ENCODE measurements at places on chromosomes 5 and 9. TPM values are rescaled to one million over a fixed set of nuclear protein-coding genes. Genes with fewer than 3 reads are reported as not detected.

DNA sequence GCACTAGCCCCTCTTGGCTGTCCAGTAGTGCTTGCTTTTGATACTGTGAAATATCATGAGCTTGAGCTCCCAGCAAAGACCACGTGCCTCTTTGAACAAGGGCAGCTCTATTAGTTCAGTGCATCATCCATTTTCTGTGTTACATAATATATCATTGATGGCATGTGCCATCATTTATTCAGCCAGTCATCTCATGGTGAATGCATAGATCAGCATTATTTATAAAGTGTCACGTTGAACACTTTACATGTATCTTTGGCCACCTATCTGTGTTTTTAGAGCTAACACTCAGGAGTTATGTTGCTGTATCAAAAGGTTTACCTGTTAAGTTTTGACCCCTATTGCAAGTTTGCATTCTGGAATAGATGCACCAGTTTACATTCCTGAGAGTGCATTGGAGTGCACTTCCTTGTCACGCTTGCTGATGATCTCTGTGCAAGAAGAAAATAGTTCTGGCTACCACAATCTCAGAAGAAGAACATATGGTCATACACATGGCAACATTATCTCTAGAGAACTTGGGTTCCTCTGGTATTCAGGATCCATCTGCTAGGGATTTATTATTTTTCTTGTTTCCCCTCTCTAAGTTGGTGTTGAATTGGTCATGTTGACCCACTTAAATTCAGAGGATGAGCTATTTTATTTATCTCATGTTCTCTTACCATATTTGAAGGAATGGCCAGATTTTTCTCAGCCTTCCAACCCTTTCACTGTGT is 120.9 kb downstream of the SH3GL2 start:
- no peak for DNase-seq

- DNase-seq, result no peak
These were observed 688.9 kb upstream of the CDH9 start for GRCh38 chr5:27727254-27727653.

DNA sequence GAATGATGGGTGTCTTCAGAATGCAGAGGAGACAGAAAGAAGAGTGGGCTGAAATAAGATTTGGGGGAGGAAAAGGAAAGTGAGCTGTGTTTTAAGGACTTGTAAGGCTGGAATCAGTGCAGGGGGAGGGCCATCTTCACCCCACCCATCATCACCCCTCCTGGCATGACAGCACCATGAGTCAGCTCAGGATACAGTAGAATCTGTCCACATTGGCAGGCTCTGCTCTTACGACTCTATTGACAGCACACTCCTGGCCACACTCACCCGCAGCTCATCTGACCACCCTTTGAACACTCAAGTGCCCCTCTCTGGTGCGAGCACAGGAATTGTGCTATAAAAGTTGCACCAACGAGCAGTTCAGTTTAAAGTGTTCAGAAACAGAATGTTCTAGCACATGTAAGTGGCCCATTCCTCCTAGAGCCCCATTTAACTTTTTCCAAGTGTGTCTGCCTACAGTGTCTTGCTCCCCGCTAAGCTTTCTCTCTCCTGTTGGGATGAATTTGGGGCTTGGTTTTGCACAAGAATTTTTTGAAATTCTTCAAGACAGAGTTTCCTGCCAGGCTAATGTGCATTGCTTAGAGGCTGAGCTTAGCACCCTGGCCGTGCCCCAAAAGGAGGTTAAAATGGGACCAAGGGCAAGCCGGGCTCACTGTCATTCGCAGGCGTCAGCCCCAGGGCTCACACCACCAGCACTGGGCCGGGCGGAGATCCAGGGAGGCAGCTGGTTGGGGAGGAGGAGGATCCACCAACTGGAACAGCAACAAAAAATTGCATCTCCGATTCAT is 12.0 kb downstream of the ADRA1B start:
- DNase-seq, result no peak

GRCh38 chr9:136947955-136948510 is 3.0 kb downstream of the C8G start:
- DNase-seq, result peak; percentile 20

DNA sequence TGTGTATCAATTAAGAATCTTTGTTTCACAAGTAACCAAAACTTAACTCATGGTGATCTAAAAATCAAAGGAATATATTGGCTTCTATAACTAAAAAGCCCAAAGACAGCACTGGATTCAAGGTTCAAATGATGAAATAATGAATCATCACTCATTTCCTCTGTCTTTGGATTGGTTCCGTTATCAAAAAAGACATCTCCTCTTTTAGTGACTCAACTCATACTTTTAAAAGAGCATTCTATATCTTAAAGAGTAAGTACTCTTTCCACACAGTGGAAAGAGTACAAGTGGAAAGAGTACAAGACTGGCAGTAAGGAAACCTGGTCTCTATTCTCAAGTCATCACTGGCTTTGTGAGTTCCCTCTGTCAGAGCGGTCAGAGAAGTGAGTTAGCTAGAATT is 141.4 kb upstream of the NMUR2 start:
- DNase-seq, result no peak

GRCh38 chr5:2288968-2289367 is 406.2 kb upstream of the IRX4 start:
- no peak for DNase-seq

GRCh38 chr5:13766236-13766635 is 178.3 kb downstream of the DNAH5 start:
- DNase-seq, result no peak

GRCh38 chr5:180291234-180291940 is 496 bp downstream of the MAPK9 start:
- no peak for DNase-seq

- DNase-seq, result no peak
These were observed 5.2 kb upstream of the CEL start for GRCh38 chr9:133056533-133056932.

GRCh38 chr5:61686491-61687257 is 354.6 kb downstream of the ZSWIM6 start:
- DNase-seq, result no peak

GRCh38 chr5:141586246-141586645 is 32.6 kb downstream of the DIAPH1 start:
- DNase-seq, result no peak

DNA sequence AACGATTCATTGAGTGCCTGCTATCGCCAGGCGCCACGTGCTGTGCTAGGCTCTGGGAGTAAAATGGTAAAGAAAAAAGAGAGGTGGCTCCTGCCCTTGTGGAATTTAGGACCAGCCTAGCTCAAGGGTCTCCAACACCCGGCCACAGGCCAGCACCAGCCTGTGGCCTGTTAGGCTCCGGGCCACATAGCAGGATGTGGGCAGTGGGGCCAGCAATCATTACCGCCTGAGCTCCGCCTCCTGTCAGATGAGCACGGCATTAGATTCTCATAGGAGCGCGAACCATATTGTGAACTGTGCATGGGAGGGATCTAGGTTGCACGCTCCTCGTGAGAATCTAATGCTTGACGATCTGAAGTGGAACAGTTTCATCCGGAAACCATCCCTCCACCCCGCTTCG is 1.5 kb downstream of the RMRP start:
- no peak for DNase-seq

GRCh38 chr5:15748266-15748665 is 248.3 kb downstream of the FBXL7 start:
- no peak for DNase-seq

GRCh38 chr5:116613445-116613844 is 38.8 kb upstream of the SEMA6A start:
- DNase-seq, result no peak

DNA sequence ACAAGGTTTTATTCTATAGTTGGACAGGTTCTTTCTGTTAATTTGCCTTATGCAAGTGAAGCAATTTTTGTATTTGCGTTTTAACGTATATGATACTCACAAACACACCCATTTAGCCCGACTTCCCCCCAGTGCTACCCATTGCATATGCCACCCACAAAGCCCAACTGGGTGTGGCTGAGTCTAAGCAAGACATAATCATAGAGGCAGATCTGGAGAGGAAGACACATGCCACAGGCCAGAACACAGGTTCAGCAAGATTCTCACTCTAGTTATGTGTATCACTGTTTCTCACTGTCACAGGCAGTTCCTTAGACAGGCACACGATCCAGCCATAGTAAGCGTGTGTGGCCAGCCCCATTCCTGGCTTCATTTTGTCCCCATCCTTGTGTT is 29.0 kb upstream of the PUM3 start:
- no peak for DNase-seq

DNA sequence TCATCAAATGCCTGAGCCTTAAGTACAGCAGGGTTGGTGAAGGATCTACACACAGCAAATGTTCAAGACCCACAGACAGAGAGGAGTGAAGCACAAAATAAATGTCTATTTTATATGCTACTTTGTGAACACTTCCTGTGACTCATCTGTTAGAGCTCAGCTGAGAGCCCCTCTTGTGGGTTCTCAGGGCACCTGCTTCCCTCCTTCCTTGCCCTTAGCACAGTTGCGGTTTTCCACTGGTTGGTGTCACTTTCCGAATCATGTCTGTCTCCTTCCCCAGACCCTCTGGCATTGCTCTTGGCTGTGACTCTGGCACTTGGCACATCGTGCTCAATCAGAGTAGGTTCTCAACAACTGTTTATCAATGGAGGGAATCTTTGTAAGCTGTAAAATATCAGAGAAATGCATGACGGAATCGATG is 128.5 kb upstream of the STC2 start:
- DNase-seq, result no peak

- DNase-seq, result no peak
These were observed 72.9 kb downstream of the IQGAP2 start for GRCh38 chr5:76475936-76476335.

GRCh38 chr5:79255786-79256557 is 20.0 kb downstream of the JMY start:
- DNase-seq, result no peak

GRCh38 chr5:59790776-59791475 is 102.6 kb downstream of the PDE4D start:
- DNase-seq, result no peak

GRCh38 chr5:68054638-68055037 is 160.9 kb upstream of the PIK3R1 start:
- DNase-seq, result no peak

DNA sequence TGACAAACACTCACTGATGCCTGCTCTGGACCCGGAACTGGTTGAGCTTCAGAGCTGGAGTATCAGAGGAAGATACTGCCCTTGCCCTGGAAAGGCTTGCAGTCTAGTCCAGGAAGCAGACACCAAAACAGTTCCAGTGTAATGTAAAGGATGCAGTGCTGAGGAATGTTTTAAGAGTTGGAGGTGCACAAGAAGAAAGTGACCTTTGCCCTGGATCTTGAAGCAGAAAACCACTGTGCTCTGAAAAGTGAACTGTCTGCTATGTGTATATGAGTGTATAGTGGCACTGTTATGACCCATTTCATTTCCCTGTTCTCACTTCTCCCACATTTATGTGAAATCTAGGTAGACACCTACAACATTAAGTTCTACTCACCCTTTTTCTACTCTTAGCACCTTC is 2.1 kb downstream of the ZNF346 start:
- DNase-seq, result no peak

GRCh38 chr5:81717860-81718259 is 33.0 kb downstream of the SSBP2 start:
- DNase-seq, result no peak

GRCh38 chr5:151904127-151904526 is 20.5 kb downstream of the GLRA1 start:
- DNase-seq, result no peak

- DNase-seq, result no peak
These were observed 13.1 kb upstream of the TRIM14 start for GRCh38 chr9:98132158-98132557.

DNA sequence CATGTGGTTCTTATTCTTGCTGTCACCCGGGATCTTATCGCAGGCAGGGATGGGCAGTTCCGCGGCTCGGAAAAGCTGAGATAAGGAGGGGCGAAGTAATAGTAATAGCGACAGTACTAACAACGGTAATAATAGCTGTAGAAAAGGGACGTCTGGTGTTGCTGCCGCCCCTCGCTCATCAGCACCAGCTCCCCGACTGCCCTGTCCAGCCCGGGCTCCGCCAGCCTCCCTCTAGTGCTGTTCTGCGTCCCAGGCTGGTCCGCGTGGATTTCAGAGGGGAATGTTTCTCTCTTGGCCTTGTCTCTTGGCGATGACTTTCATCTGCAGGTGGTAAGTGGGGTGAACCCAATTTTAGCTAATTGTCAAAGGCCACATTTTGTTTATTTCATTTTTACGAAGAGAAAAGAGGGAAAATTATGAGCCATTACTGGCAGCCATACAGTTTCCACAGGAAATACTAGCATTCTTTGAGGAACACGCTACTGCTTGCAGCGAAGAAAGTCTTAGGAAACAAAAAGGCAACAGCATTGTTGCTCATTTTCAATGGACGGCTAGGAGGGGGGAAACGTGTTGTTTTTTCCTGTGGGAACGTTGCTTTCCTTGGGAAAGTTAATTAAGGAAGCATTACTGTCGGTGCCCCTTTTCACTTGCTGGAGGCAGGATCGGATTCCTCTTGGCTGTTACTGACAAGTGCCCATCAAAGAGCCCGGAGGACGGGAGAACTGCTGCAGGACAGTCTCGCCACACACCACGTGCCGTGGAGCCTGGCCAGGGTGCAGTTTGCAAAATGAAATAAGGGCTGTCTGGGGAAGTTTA is 762 bp downstream of the SNCAIP start:
- DNase-seq, result no peak

GRCh38 chr9:21392270-21392669 is 7.1 kb upstream of the IFNA2 start:
- DNase-seq, result no peak

DNA sequence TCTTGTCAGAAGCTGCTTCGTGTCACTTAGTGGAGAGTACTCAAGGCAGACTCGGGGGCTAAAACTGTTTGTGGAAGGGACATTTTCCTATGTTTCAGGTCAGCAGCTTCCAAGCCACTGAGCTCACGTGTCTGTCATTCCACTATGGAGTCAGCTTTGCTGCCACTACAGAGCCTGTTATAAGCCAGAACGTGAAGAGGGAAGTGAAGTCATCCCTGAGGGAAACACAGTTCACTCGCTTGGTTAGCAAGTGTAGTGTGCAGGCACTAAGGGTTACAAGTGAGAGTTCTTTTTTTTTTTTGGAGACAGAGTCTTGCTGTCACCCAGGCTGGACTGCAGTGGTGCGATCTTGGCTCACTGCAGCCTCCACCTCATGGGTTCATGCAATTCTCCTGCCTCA is 24.5 kb upstream of the LTC4S start:
- no peak for DNase-seq

DNA sequence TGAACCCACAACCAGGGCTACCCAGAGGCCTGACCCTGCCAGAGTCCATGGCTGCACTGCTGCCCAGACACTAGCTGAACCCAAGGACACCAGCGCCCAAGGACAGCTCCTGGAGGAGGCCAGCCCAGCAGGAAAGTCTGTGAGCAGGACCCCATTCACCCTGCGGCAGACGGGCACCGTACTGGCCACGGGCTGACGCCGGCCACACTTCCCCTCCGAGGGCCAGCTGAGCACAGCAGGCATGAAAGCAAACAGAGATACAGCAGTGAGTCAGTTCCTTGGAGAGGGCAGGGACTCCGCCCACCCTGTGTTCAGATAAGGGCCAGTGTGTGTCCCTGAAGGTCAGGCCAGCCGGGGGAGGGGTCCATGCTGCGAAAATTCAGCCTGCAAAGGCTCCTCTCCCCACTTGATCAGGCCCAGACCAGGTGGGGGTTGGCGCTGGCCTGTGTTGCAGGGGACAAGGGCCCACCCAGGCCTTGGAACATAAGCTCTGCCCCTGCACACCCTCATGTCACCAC is 3.2 kb downstream of the RNF208 start:
- DNase-seq, result no peak

C5orf58 gene
- polyA plus RNA-seq, result 0.24 TPM

CACFD1 gene
- polyA plus RNA-seq, result 38.4 TPM

LHX3 gene
- not detected for polyA plus RNA-seq

DMGDH gene
- 27.2 TPM for polyA plus RNA-seq

MZB1 gene
- 0.73 TPM for polyA plus RNA-seq

FKTN gene
- 21.4 TPM for polyA plus RNA-seq

CDKN2A gene
- polyA plus RNA-seq, result not detected

CORO2A gene
- polyA plus RNA-seq, result 2.2 TPM

F12 gene
- 9.1 TPM for polyA plus RNA-seq

CPLANE1 gene
- 38.5 TPM for polyA plus RNA-seq
